NB4 (cell line): ENCODE measurements at places on chromosomes 1 and 21.

DNA sequence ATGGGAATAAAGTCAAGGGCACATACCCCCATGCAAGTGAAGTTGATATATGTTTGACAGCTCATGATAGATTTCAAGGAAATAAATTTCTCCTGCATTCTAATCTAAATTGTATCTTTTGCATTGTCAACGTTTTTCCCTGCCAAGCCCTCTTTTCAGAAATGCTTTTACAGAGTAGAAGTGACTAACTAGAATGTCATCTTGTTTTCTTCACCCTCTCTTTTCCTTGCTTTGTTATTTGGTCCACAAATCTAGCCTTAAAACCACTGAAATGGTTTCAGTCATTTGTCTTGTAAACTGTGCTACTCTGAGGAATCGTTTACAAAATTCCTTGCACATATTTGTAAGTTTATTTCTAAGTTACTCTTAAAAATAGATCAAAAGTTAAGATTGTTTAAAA lies 600.8 kb upstream of the CXADR start:
- no peak for DNase-seq

DNA sequence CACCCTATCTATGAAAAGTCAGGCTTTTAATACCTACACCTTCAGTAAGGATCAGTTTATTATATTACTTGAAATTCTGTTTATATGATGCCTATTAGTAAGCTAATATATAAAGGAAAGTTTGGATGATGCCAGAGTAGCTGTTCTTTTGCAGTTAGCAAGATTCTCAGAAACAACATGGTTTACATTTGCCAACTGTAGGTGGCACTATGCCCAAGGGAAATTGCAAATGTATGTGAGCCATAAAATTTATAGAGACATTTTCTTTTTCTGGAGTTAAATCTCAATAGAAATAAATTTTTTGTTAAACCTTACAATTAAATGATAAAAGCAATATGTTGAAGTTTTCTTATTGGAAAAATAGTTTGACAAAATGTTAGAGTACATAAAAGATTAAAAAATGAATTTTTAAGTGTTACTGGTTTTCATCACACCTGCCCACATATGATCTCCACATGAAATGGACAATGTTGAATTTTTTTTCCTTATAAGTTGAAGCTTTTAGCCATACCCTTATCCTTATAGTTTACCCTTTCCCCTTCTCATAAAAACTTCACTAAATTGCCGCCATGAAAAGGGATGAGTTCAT lies 32.1 kb upstream of the EPHX4 start:
- DNase-seq, result peak; percentile 71

GRCh38 chr1:94243665-94244064 lies 6.3 kb upstream of the ARHGAP29 start:
- DNase-seq, result no peak

GRCh38 chr1:23953020-23953419 lies 6.6 kb upstream of the PNRC2 start:
- no peak for DNase-seq

- no peak for DNase-seq
Measured at GRCh38 chr1:168509875-168510791, 33.7 kb downstream of the XCL2 start.

DNA sequence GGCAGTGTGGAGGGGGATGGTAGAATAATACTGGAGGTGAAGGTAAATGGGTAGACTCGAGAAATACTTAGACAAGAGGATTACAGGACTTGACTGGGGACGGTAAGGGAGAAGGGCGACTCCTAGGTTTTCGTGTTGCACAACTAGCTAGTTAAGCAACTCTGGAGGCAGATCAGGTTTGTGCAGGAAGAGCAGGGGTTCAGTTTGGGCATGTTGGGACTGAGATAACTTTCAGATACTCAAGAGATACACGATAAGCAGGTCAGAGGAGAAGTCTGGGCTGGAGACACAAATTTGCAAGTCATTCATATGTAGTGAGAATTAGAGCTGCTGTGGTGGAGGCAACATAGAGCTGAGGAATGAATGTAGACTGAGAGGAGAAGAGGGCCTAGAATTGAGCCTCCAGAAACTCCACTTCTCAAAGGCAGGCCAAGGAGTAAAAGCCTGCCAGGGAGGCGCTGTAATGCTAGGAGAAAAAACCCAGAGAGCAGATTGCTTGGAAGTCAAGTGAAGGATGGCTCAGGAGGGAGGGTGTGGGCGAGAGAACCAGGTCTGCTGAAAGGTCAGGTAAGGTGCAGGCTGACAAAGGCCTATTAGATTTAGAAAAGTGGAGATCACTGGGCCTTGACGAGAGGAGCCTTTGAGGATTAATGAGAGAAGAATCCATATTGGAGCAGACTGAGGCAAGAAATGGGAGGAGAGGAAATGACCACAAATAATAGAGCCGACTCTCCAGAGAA lies 20.8 kb downstream of the MAB21L3 start:
- DNase-seq, result peak; percentile 69
